ENCODE measurements at places on chromosomes 6 and 20. TPM values are rescaled to one million over a fixed set of nuclear protein-coding genes. Genes with fewer than 3 reads are reported as not detected.

The CD40 gene
- total RNA-seq: 49.7 TPM

The GJA10 gene
- total RNA-seq: not detected

DNA sequence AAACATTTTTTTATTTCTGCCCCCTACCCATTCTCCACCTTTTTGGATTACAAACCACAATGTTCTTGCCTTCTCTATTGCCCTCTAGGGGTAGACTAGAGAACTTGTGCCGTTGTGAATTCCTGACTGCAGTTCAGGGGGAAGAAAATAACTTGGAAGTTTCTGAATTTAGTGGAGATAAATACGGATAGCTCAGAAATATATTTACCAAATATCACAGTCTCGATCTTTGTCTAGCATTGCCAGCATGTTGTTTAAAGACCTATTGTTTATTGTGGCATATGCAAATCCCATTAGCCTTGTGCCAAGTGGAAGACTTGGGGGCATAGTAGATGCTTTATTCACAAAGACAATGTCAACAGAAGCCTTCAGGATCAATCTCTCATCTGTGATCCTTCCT lies 154.1 kb upstream of the MMS22L start:
- DNase-seq: no peak

- DNase-seq: no peak
Observed at GRCh38 chr6:165660857-165661663, 2.0 kb downstream of the PDE10A start.

GRCh38 chr6:112214739-112215269 lies 39.6 kb downstream of the LAMA4 start:
- no peak for DNase-seq

Data from epithelial cell of proximal tubule (primary cell).